ENCODE measurements at places on chromosomes 11 and 22.

GRCh38 chr11:94604482-94604881 lies 37.3 kb downstream of the PIWIL4 start:
- DNase-seq: no peak

DNA sequence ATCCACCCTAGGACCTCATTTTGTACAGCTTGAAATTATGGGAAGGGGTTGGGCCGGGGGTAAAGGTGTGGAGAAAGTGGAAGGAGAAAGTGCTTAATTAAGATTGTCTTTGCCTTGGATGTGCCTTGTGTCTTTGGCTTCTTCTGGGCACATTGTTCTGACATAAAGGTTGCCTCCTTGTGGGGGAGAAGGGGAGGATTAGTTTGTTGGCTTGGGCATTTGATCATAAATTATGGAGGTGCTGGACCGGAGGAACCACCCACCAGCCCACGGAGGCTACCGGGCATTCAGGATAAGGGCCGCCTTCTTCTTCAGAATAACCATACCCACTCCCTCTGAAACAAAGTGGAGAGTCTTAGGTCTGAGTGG lies 1.3 kb downstream of the PAFAH1B2 start:
- no peak for DNase-seq

GRCh38 chr11:45860764-45861510 lies 13.7 kb downstream of the CRY2 start:
- no peak for DNase-seq

DNA sequence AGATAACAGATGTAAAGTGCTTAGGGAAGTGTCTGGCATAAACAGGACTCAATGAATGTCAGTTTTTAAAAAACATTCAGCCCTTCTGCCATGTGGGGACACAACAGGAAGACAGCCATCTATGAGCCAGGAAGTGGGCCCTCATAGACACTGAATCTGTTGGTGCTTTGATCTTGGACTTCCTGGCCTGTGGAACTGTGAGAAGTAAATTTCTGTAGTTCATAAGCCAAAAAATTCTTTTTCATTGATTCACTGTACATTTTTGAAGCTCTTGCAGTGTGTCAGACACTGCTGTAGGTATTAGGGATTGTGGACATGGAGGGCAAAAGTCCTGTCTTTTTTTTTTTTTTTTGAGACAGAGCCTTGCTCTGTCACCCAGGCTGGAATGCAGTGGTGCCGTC lies 188.6 kb downstream of the HIPK3 start:
- no peak for DNase-seq

DNA sequence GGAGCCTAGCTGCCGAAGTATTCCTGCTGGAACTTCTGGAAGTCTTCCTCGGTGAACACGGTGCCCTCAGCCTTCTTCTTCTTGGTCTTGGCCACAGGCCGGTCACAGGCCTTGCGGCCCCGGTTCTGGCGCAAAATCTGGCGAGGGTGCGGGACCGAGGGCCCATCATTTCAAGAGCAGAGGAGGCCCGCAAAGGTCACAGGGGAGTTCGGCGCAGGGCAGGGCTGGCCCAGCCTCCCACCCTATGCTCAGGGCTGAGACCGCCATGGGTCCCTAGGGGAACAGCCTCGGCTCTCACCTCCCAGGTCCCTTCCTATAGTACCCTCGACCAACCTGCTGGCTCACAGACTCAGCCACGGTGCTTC lies 3.1 kb downstream of the RPS19BP1 start:
- no peak for DNase-seq

DNA sequence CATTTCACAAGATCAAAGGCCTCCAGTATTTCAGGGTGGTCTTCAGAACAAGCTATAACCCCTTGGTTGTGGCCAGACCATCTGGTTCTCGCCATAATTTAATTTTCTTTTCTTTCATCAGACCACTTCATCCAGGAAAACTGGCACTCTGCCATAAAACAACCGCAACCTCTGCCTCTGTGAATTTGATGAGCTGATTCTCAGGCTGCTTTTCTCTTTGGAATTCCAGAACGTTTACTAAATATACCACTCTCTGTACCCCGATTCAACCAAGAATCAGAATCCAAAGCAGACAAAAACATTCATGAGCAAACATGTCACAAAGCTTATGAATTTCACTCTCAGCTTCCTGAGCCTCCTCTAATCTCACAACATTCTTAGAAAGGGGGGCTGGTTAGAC lies 331.8 kb upstream of the SYN3 start:
- DNase-seq: no peak

DNA sequence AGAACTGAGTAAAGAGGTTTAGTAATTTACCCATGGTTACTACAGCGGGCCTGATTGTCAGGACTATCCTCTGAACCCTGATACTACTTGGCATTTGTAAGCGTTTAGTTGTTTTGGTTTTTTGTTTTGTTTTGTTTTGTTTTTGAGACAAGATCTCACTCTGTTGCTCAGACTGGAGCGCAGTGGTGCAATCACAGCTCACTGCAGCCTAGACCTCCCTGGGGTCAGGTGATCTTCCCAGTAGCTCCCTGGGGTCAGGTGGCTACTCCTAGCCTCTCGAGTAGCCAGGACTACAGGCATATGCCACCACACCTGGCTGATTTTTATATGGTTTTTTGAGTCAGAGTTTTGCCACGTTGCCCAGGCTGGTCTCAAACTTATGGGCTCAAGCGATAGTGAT lies 118.6 kb downstream of the WNT11 start:
- DNase-seq: no peak

DNA sequence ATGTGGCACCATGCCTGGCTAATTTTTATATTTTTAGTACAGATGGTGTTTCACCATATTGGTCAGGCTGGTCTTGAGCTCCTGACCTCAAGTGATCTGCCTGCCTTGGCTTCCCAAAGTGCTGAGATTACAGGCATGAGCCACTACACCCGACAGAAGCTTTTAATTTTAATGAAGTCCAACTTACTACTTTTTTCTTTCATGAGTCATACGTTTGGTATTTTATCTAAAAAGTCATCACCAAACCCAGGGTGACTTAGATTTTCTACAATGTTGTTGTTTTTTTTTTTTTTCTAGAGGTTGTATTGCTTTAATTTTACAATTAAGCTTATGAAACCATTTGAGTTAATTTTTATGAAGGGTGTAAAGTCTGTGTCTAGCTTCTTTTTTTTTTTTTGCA lies 34.9 kb downstream of the JRKL start:
- no peak for DNase-seq

- DNase-seq: no peak
Measured at GRCh38 chr11:76141901-76142588, 64.3 kb downstream of the WNT11 start.

DNA sequence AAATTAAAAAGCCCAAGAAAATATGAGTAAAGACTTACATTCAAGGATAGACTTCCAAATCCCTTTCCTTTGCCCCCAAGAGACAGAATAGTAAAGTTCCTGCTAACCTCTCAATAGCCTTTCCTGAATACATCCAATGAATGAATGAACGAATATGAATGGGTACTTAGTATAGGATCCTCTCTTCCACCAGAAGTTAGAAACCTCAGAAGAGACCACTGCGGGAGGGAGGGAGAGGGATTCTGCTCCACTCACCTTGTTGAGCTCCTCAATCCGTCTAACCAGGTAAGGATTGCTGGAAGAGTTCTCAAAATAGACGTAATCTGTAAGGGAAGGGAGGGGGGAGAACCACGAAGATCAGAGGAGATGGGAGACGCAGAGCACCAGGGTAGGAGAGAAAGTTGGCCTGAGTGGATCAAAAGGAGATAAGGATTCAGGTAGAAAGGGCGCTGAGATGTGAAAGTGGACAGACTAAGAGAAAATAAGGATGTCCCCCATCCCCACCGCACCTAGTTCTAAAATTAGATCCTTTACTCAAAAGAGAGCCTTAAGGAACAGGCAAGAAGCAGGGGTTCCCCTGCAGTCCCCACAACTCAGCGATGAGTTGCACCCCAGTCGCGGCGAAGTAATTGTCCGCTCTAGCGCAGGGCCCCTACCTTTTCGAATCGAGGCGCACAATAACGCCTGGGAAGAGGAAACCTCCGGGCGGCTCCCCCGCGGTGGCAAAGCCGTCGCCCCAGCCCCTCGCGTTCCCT lies 1.1 kb downstream of the MTA2 start:
- no peak for DNase-seq

DNA sequence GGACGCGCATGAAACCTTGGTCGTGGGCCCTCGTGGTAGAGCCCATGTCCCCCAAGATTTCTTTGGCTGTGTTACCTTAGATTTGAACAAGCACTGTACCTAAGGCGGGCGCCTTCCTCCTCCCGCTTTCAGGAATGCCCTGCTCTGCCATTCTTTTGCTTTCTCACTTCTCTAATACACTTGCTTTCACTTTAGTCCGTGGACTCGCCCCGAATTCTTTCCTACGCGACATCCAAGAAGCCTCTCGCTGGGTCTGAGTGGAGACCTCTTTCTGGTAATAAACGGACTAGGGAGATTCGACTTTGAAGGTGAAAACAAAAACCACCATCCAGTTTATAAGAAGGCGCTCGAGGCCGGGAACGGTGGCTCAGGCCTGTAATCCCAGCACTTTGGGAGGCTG lies 1.2 kb upstream of the NUP50 start:
- DNase-seq: no peak

DNA sequence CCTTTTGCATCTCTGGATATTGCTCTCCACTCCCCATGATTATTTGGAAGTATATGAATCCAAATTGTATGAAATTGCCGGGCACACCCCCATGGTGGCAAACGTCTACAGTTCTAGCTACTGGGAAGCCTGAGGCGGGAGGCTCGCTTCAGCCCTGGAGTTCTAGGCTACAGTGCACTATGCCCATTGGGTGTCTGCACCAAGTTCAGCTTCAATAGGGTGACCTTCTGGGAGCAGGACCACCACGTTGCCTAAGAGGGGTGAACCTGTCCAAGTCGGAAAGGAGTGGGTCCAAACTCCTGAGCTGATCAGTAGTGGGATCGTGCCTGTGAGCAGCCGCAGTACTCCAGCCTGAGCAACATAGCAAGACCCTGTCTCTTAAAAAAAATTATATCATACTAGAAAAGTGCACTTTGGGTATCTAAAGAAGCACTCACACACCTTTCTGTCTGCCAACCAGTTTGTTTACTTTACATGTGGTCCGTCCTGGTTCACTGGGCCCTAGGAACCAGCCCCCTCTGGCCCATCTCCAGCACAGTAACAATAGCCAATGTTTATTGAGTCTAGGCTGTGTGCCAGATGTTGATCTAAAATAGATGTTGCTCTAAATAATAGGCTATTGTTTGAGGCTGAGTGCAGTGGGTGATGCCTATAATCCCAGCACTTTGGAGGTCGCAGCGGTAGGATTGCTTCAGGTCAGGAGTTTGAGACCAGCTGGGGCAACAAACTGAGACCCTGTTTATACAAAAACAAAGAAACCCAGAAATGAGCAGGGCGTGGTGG lies 16.4 kb upstream of the KAT5 start:
- peak; percentile 93 for DNase-seq

- DNase-seq: peak; percentile 65
Measured at GRCh38 chr11:87421422-87421821, 383.7 kb downstream of the TMEM135 start.

- DNase-seq: no peak
Measured at GRCh38 chr22:48973694-48974041, 854.0 kb downstream of the BRD1 start.

DNA sequence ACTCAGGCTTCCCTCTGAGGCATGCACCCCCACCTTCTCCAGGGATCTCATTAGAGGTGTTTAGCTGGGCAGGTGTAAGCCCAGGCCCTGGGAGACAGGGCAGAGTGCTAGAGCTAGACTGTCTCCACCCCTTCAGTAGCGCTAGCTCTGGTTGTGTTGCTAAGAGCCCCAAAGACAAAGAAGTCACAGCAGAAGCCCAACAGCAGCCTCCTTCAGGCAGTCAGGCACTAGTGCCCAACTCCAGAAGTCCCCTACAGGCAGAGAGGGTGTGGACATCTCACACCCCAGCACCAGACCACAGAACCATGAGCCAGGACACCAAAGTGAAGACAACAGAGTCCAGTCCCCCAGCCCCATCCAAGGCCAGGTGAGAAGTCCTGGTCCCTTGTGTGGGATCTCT lies at the start of gene CNGA4:
TSS of gene CNGA4 (plus strand) at position 188 of the 400 bp plus-strand sequence. CDS start at position 306, 118 bp downstream.
- peak; percentile 8 for DNase-seq

- DNase-seq: no peak
Measured at GRCh38 chr11:76702336-76703128, 32.0 kb upstream of the LRRC32 start.

GRCh38 chr22:18152519-18152918 lies 2.5 kb downstream of the USP18 start:
- no peak for DNase-seq

DNA sequence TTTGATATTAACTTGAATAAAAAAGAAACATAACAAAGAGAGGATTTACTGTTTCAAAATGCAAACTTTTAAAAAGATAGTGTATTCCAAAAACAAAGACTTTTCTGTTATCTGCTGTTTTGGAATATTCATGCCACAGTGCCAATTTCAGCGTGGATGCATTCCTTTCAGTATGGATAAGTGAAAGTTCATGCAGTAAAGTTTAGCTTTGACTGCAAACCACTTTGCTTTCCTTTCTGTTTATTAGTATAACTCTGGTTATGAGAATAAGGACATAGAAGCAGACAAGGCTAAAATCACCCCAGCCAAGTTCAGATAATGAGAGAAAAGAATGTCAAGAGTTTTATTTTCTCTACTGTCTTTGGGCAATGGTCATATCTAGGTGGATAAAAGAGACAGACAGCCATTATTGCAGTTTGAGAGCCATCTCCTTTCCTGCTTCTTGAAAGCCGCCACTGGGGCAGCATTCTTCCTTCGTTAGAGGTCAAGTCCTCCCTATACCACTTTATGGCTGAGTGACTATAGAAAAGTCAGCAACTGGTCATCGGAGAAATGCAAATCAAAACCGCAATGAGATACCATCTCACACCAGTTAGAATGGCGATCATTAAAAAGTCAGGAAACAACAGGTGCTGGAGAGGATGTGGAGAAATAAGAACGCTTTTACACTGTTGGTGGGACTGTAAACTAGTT lies 82.4 kb upstream of the BLID start:
- no peak for DNase-seq

DNA sequence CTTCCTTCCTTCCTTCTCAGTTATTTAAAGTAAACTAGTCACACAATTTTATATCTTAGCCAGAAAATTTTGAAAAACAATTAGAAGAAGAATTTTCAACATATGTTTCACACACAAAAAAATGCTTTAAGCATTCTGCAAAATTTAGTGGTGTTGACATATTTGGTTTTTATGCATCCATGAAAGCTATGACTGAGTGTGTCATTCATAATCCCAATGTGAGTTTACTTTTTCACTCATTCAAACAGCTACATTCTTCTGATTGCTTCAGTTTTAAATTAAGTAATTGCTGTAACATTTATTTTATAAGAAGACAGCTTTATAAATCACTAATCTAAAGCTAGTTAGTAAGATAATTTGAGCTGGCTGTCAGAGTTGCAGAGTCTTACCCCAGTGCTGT lies 453.5 kb downstream of the LRRC4C start:
- no peak for DNase-seq

- DNase-seq: no peak
Measured at GRCh38 chr11:112871909-112872500, 89.2 kb upstream of the NCAM1 start.

DNA sequence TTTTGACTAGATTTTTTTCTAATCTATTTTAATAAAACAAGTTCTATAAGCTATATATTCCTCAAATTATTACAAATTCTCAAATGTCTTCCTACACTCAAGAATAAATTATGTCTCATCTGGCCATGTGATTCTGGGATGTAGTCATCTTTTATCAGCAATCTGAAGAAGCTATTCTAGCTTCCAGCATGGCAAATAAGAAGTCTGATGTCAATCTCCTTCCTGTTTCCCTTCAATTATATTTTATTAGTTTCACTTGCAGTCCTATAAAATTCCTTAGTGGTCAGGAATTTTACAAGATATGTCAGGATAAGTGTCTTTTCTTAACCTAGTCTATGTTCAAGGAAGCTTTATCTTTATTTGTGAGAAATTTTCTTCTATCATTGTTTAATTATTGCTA lies 10.4 kb upstream of the ANO3 start:
- DNase-seq: no peak

Measured in NCI-H2081 treated with DMSO at 0.1 percent for 48 hours (cell line).